Natural killer cell (primary cell): ENCODE measurements at places on chromosomes 2 and 18. TPM values are rescaled to one million over a fixed set of nuclear protein-coding genes. Genes with fewer than 3 reads are reported as not detected.
A peak's percentile ranks its signal among the peaks of the same experiment; 100 is the strongest.

- no peaks in the 10 kb centered on the region for H3K27me3 ChIP-seq
- no peak overlapping the region for H3K27ac ChIP-seq
- no peaks in the 10 kb centered on the region for H3K36me3 ChIP-seq
Measured at GRCh38 chr2:46858702-46859090, 56.9 kb downstream of the MCFD2 start.

DNA sequence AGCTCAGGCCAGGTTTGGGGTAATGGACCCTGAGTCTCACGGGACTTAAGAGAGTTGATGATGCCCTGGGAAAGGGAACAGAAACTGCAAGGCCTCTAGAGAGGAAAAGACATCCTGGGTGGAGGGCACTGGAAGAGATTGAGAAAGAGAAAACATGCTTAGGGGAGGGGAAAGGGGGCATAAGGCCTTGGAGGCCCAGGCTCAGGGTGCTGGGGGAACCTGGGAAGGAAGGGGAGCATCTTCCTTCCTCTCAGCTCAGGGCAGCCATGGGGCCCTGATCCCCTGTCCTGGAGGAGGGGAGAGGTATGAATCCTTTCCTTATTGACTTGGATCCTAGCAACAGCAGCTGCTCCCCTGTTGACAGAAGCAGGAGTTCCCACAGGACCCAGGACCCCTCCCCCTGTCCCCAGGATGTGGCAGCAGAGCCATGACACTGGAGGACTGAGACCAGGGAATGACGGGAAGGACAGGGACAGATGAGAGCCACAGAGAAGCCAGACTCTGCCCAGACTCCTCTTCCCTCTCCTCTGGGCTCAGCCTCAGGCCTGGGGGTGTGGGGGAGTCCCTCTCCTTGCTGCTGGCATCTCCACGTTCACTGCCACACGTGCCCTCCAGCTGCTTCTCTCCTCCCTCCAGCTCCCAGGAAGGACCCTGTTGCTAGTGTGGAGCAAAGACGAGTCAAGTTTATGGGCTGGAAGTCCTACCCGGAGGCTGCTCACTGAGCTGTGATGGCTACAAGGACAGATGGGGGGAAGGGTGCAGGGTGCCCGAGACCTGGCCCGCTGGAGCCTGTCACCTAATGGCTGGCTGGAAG lies 815 bp downstream of the GPBAR1 start:
- H3K27ac ChIP-seq: no peak overlapping the region
- H3K36me3 ChIP-seq: peaks cover 39% of the 10 kb centered on the region
- H3K27me3 ChIP-seq: no peaks in the 10 kb centered on the region
- DNase-seq: no peak

- DNase-seq: peak; percentile 3
- H3K27ac ChIP-seq: no peak within 1 kb of the TSS
- H3K4me1 ChIP-seq: peaks cover 10% of the 10 kb centered on the region
- H3K27me3 ChIP-seq: peaks cover 38% of the 10 kb centered on the region
- H3K4me3 ChIP-seq: no peak within 1 kb of the TSS
Measured at GRCh38 chr18:50559752-50560680, at the start of gene MAPK4. TSS of gene MAPK4 (plus strand) at chr18:50560087. CDS start at chr18:50663959, 103,872 bp downstream.

GRCh38 chr2:25845843-25846505 lies 32.3 kb downstream of the ASXL2 start:
- H3K4me3 ChIP-seq: no peak overlapping the region
- H3K27ac ChIP-seq: no peak overlapping the region
- H3K27me3 ChIP-seq: no peaks in the 10 kb centered on the region

GRCh38 chr2:187511356-187512315 lies 42.6 kb downstream of the TFPI start:
- no peak overlapping the region for H3K27ac ChIP-seq
- no peaks in the 10 kb centered on the region for H3K27me3 ChIP-seq
- no peaks in the 10 kb centered on the region for H3K4me1 ChIP-seq
- H3K36me3 ChIP-seq: no peaks in the 10 kb centered on the region

- no peaks in the 10 kb centered on the region for H3K4me1 ChIP-seq
- H3K36me3 ChIP-seq: no peaks in the 10 kb centered on the region
- H3K27ac ChIP-seq: no peak overlapping the region
- DNase-seq: no peak
- no peaks in the 10 kb centered on the region for H3K27me3 ChIP-seq
Measured at GRCh38 chr2:173876833-173877413, 88.2 kb downstream of the SP3 start.

GRCh38 chr2:149334156-149334555 lies 3.8 kb downstream of the LYPD6 start:
- H3K4me1 ChIP-seq: peaks cover 10% of the 10 kb centered on the region
- H3K36me3 ChIP-seq: no peaks in the 10 kb centered on the region
- DNase-seq: no peak

DNA sequence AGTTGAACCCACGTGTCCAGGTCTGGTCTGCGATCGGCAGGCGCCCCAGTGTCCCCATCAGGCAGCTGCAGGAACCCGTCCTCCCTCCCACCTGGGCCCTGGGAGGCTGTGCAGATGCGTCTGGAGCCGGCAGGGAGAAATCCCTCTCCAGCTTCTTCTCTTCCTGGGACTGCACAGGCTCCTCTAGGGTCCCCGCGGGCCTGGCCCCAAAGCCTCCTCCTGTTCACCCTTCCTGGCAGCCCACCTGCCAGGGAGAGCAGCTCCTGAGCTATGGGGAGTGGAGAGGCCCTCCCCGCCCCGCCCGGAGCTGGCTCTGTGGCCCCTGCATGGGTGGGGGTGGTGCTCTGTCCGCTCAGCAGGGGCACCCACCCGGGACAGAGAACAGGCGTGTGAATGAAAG lies 179.2 kb upstream of the ALKAL2 start:
- no peaks in the 10 kb centered on the region for H3K36me3 ChIP-seq
- peaks cover 21% of the 10 kb centered on the region for H3K27me3 ChIP-seq
- DNase-seq: no peak
- peaks cover 10% of the 10 kb centered on the region for H3K4me1 ChIP-seq

- H3K36me3 ChIP-seq: no peaks in the 10 kb centered on the region
- H3K4me1 ChIP-seq: no peaks in the 10 kb centered on the region
- H3K4me3 ChIP-seq: no peak overlapping the region
- DNase-seq: no peak
Measured at GRCh38 chr2:9720352-9721093, 89.7 kb upstream of the YWHAQ start.

DNA sequence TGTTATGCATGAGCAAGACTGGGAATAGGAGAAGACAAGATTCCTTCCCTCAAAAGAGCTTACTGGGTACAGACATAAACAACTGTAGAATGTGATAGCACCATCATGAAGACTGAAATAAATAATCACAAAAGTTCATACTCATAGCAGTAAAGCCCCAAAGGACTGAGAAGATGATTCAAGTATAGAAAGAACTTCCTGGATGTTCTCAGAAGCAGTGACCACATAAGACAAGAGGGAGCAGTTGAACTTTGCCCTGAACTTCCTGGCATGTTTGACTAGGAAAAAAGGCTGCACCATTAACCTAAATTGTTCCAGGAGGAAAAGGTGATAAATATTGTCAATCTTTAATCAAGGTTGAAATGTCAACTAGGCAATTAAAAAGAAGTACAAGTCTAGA lies 57.8 kb upstream of the CCDC141 start:
- H3K27ac ChIP-seq: no peak overlapping the region
- H3K4me3 ChIP-seq: no peak overlapping the region
- H3K4me1 ChIP-seq: no peaks in the 10 kb centered on the region
- peaks cover 5% of the 10 kb centered on the region for H3K36me3 ChIP-seq

- no peaks in the 10 kb centered on the region for H3K27me3 ChIP-seq
- H3K4me3 ChIP-seq: no peak overlapping the region
- no peaks in the 10 kb centered on the region for H3K36me3 ChIP-seq
- H3K27ac ChIP-seq: no peak overlapping the region
- H3K4me1 ChIP-seq: peaks cover 24% of the 10 kb centered on the region
Measured at GRCh38 chr2:127646487-127647241, 711 bp downstream of the GPR17 start.

- H3K27ac ChIP-seq: no peak overlapping the region
- no peaks in the 10 kb centered on the region for H3K27me3 ChIP-seq
- H3K4me1 ChIP-seq: no peaks in the 10 kb centered on the region
- H3K4me3 ChIP-seq: no peak overlapping the region
- H3K36me3 ChIP-seq: no peaks in the 10 kb centered on the region
Measured at GRCh38 chr2:203492965-203493364, 42.1 kb downstream of the RAPH1 start.

GRCh38 chr2:215670396-215670795 lies 234.5 kb upstream of the FN1 start:
- no peak overlapping the region for H3K4me3 ChIP-seq
- H3K27ac ChIP-seq: no peak overlapping the region
- no peaks in the 10 kb centered on the region for H3K27me3 ChIP-seq
- H3K36me3 ChIP-seq: no peaks in the 10 kb centered on the region
- no peaks in the 10 kb centered on the region for H3K4me1 ChIP-seq
- DNase-seq: no peak

- H3K4me1 ChIP-seq: no peaks in the 10 kb centered on the region
- no peak overlapping the region for H3K27ac ChIP-seq
- no peaks in the 10 kb centered on the region for H3K27me3 ChIP-seq
- no peaks in the 10 kb centered on the region for H3K36me3 ChIP-seq
- no peak for DNase-seq
- no peak overlapping the region for H3K4me3 ChIP-seq
Measured at GRCh38 chr2:158543957-158544356, 87.2 kb downstream of the PKP4 start.

DNA sequence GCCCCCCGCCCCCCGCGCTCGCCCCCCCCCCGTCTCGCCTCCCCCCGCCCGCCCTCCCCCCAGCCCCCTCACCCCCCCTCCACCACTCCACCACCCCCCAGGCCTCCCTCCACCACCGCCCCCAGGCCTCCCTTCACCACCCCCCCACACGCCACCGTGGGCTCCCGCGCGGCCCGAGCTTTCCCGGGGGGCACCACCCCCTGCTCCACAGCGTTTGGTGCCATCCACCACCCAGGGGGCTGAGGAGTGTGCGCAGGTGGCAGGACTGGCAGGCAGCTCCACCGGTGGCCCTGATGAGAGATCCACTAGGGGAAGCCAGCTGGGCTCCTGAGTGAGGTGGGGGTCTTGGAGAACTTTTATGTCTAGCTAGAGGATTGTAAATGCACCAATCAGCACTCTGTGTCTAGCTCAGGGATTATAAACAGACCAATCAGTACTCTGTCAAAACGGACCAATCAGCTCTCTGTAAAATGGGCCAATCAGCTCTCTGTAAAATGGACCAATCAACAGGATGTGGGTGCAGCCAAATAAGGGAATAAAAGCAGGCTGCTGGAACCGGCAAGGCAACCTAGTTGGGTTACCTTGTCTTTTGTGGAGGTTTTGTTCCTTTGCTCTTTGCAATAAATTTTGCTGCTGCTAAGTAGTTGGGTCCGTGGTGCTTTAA lies 43.0 kb upstream of the ITSN2 start:
- no peaks in the 10 kb centered on the region for H3K27me3 ChIP-seq
- H3K4me1 ChIP-seq: no peaks in the 10 kb centered on the region
- no peak overlapping the region for H3K27ac ChIP-seq
- H3K4me3 ChIP-seq: no peak overlapping the region

- no peak overlapping the region for H3K27ac ChIP-seq
- peaks cover 4% of the 10 kb centered on the region for H3K4me1 ChIP-seq
- no peak for DNase-seq
- H3K4me3 ChIP-seq: no peak overlapping the region
- no peaks in the 10 kb centered on the region for H3K36me3 ChIP-seq
Measured at GRCh38 chr2:27803046-27803445, 31.5 kb downstream of the MRPL33 start.

DNA sequence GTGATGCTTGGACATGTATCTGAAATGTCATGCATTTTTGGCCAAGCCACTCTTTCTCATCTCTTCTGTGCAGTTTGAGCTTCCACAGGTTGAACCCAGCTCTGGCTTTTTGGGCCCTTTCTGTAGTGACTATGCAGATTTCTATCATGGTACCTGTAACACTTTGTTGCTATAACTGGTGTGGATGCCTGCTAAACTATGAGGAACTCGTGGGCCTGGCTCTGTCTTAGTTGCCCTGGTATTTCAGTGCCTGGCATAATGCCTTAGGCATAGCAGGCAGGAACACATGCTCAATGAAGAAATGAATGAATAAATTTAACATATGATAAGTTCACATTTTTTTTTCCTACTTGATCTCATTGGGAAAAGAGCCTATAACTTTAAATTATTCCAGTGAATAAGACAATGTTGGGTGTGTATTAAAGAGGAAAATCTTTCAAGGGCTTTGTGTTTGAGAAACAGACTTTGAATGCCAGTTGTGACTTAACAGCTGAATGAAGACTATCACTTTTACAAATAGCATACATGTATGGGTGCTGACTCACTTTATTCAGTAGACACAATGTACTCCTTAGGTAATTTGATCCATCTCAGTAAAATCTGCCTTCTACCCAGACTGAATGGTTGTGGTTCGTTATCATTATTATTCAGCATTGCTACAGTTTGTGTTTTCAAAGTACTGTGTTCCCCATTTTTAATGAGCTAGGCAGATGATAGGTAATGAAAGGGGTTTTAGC lies 86.4 kb upstream of the MAP4K3 start:
- no peaks in the 10 kb centered on the region for H3K4me1 ChIP-seq
- H3K36me3 ChIP-seq: no peaks in the 10 kb centered on the region
- H3K4me3 ChIP-seq: no peak overlapping the region
- no peak for DNase-seq

DNA sequence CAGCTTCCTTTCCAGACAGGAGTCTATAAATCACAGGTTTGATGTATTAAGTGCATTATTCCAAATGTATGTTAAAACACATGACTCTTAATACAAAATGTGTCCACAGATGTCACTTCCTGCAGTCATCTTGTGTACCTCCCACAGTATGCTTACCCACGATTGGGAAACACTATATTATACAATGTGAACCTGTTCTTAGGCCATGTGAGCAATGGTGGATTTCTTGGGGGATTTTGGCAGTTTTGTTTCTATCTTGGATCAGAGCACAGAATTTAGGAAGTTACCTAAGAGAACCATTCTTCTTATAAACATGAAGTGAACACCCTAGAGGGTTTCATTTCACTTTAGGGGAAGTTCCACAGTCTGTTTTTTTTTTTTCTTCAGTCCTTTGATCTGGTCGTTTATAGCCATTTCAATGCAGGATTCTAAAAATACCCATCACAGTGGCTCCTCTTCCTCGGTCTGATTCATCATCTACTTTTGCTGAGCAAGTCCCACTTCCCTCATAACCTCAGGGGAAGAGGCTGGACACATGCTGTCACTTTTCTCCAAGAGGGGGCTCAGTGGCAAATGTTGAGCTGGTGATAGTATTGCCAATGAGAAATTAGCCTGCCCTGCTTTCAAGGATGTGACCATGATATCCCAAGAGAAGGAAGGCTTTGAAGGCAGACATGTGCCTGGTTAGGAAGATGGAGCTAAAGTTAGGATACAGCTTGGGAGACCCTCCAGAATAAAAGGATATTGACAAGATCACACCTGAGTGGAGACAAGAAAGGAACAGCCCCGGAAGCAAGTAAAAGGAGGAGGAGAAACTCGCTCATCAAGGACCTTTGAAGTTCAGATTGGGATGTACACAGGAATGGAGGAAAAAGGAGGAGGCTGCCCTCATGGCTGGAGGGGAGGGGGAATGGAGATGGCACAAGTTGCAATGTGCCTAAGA lies 22.6 kb downstream of the PLEK start:
- no peak overlapping the region for H3K4me3 ChIP-seq
- peaks cover 89% of the 10 kb centered on the region for H3K36me3 ChIP-seq
- peak overlapping the region; percentile 74 for H3K27ac ChIP-seq

- H3K27me3 ChIP-seq: no peaks in the 10 kb centered on the region
- H3K4me3 ChIP-seq: no peak overlapping the region
- no peak for DNase-seq
- no peaks in the 10 kb centered on the region for H3K36me3 ChIP-seq
- no peak overlapping the region for H3K27ac ChIP-seq
- no peaks in the 10 kb centered on the region for H3K4me1 ChIP-seq
Measured at GRCh38 chr2:211688196-211688595, 850.4 kb downstream of the ERBB4 start.

MTCL1 gene
- total RNA-seq: 0.38 TPM

PRSS56 gene
- not detected for total RNA-seq

MAP3K19 gene
- total RNA-seq: not detected

GCKR gene
- not detected for total RNA-seq

SOX11 gene
- not detected for total RNA-seq

MC5R gene
- total RNA-seq: not detected

AKAIN1 gene
- total RNA-seq: not detected

KLHL30 gene
- not detected for total RNA-seq

MORN2 gene
- 2.3 TPM for total RNA-seq

OTOF gene
- 0.66 TPM for total RNA-seq
